Bronchus fibroblast of lung (primary cell): ENCODE measurements at places on chromosomes 12 and 14. TPM values are rescaled to one million over a fixed set of nuclear protein-coding genes. Genes with fewer than 3 reads are reported as not detected.

ART4 gene
- not detected in 2 replicates for total RNA-seq

ESPL1 gene
- 12.4 and 13.2 TPM in 2 replicates for total RNA-seq

IL23A gene
- total RNA-seq = 0.15 TPM in 1 of 2 replicates, not detected in the other

AMDHD1 gene
- 0.15 TPM in 1 of 2 replicates, not detected in the other for total RNA-seq

MGAT4C gene
- not detected in 2 replicates for total RNA-seq

KRT78 gene
- total RNA-seq = not detected in 2 replicates

OASL gene
- 0.15 TPM in 1 of 2 replicates, not detected in the other for total RNA-seq

DDX11 gene
- total RNA-seq = 26.6 and 27.4 TPM in 2 replicates
